HT1080 (cell line): ENCODE measurements at places on chromosomes 7 and 10.

DNA sequence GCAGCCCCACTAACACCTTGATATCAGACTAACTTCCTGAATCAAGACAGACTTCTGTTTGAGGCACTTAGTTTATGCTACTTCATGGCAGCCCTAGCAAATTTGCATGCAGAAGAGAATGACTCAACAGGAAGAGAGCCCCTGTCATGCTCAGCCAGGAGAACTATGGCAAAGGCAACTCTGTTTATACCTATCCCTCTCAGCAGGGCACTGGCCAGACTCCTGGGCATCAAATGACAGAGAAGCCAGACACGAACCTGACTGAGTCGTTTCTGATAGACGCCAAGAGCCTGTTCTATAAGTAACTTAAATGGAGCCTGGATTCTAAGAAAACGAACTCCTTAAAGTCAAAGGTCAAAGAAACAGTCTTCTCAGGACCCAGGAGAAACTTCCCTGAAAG lies 50.9 kb upstream of the UNC5B start:
- DNase-seq = peak; percentile 65

- DNase-seq = no peak
Measured at GRCh38 chr7:22302951-22303423, 54.0 kb downstream of the RAPGEF5 start.

DNA sequence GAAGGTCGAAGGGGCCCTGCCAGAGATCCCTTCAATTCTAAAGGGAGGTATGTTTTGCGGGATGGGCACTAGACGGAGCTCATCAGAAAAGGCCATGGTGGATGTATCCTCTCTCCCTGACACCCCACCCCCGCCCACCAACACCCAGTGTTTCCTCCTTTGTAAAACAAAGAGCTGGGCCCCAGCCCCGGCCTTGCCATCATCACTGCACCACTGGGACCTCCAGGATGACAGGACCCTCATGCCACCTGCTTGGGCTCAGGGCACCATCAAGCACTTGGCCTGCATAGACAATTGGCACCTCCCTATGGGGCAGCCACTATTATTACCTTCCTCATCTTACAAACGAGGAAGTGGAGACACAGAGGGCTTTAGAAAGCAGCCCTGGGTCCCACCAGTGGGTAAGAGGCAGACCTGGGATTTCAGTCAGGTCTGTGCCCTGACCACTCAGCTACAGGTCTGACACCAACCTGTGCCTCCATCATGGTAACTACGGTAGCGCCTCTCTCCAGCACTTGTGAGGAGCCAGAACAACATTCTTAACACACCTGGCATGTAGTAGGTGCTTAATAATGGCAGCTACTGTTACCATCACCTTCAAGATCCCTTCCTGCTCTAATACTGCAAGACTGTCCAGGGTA lies 2.0 kb downstream of the CALML3 start:
- DNase-seq = no peak

DNA sequence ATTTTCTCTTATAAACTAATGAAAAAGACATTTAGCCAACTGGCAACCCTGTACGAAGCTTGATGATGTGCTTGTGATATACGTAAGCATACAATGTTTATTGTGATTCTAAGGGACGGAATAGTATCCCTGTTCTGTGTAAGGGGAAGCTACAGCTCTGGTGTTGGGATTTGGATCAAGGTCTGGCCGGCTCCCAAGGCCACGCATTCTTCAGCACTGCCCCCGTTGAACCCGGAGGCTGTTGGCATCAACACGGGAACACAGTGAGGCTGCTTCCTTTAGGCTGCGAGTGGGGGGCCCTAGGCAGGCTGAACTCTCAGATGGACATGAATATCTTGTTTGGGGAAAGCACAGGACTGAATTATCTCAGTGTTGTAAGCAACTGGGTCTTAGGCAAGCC lies 180.6 kb downstream of the CAMK1D start:
- no peak for DNase-seq

DNA sequence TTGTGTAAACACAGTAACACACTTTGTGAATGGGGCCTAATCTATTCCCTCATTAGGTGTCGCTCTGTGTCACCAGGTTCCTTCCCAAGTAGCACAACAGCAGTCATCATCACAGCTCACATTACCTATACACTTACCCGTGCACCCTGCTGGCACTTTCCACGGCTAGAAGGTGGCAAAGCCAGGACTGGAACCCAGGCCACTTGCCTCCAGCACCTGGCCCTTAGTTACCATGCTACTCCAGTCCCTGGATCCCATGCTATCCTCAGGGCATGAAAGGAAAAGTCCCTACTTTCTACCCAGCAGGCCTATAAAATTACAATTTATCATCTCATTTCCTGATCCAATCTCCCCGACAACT lies 18.4 kb downstream of the SMURF1 start:
- no peak for DNase-seq

GRCh38 chr7:21497072-21497471 lies 45.8 kb upstream of the DNAH11 start:
- no peak for DNase-seq

- no peak for DNase-seq
Measured at GRCh38 chr7:42104231-42104630, 132.8 kb downstream of the GLI3 start.

DNA sequence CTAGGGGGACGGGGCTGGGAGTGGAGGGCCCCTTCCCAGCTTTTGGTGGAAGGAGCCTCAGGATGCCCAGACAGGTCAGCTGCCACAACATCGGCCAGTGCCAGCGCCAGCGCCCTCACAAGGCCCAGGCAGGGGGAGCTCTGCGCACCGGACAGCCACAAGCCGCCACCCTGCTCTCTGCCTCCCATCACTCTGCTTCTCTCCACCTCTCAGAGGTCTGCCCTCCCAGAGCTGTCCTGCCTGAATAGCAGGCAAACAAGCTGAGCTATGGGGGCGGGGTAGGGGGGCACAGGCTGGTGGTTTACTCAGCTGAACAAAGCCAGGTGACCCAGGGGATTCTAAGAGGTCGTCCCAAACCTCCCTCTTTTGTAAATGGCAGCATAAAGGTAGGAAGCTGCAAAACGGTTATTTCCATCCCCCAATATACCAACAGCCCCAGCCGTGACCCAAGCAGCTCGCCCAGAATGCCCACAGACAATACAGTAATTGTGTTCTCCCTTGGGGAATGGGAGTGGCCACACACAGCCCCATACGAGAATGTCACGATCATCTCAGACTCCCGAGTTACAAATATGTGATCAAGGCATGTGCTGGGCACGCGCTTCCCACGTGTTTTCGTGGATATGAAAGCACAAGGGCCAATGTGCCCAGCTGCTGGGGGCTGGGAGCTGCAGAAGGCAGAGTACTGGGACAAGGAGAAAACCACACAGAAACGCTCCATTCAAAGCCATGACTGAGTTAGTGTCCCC lies 19.7 kb downstream of the FAM53B start:
- DNase-seq = no peak

DNA sequence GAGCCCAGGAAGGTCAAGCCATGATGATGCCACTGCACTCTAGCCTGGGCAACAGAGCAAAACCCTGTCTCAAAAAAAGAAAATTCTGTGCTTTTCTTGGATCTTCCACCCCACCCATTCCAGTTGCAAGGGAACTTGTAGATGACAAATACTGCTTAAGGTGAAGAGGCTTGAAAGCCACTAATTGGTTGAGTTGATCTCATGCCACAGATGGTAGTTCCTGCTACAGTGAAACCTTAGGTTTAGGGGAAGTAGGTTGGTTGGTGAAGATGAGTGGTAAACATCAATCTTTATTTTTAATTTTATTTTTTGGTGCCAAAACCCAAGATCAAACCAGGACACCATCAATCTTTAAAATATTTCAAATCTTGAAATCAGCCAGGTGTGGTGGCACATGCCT lies 2.9 kb upstream of the GDI2 start:
- no peak for DNase-seq

DNA sequence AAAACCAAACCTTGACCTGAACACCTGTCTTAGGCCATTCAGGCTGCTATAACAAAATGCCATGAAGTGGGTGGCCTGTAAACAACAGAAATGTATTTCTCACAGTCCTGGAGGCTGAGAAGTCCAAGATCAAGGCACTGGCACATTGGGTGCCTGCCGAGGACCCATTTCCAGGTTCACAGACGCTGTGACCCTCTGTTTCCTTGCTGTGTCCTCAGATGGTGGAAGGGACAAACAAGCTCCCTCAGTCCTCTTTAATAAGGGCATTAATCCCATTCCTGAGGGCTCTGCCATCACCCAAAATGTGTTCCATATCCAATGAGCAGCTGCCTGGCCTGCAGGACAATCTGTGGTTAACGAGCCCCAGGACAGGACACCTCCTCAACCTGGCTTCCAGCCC lies 67.6 kb downstream of the ITGB1 start:
- DNase-seq = no peak

DNA sequence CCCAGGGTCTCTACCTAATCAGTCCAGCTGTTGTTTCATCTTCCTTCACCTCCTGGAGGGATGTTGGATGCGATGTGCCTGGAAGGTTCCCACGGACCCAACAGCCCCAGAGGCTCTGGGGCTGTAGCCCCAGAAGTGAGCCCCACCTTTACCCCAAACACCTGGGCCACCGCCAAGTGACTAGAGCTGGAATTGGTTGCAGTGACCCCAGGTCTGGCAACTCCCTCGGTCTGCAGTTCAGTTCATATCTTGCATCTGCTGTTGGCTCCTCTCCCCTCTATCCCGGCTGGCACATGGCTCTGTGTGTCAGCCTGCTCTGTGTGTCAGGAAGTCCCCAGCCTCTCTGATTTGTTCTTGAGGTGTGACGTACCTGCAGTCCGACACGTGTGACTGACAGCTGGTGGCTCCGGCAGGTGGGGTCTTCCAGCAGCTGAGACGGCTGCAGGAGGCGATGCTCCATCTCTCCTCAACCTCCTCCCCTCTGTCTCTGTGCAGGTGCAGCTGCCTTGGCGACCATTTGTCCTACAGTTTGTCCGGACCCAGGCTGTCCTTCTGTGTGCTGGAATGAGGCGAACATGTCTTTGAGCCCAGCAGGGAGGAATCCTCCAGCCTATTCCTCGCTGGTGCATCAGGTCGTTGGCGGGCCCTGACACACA lies 38.6 kb downstream of the ELFN1 start:
- DNase-seq = no peak

DNA sequence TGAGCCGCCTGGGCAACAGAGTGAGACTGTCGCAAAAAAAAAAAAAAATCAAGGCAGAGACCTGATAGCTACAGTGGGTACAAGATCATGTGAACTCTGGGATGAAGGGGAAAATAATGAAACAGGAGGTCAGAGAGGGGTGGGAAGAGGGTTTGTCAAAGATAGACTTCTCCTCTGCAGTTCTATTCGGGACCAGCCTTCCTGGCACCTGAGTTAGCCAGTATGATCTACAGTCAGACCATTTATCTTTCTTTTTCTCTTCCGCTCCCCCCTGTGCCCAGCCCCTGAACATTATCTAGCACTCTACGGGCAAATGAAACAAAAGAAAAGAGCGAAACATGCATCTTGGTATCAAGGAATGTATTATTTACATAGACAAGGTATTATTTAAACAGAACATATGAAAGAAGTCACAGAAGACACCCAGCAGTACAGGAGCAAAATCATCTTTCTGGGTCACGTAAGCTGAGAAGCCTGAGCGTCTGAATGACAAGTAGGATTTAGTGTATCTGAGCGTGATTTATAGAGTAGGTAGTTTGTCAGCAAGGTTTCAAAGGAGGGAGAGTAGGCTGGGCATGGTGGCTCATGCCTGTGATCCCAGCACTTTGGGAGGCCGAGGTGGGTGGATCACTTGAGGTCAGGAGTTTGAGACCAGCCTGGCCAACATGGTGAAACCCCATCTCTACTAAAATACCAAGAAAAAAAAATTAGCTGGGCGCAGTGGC lies 109.0 kb downstream of the PRKCQ start:
- DNase-seq = no peak

GRCh38 chr7:124918662-124919061 lies 11.0 kb downstream of the POT1 start:
- DNase-seq = no peak

GRCh38 chr7:32215697-32216096 lies 145.5 kb upstream of the PDE1C start:
- DNase-seq = no peak
